ENCODE measurements at places on chromosomes 13 and 19. TPM values are rescaled to one million over a fixed set of nuclear protein-coding genes. Genes with fewer than 3 reads are reported as not detected.

- peak overlapping the region; percentile 97 for H3K27ac ChIP-seq
- H3K27me3 ChIP-seq = no peaks in the 10 kb centered on the region
- peak; percentile 49 for DNase-seq
- peaks cover 91% of the 10 kb centered on the region for H3K4me1 ChIP-seq
- no peaks in the 10 kb centered on the region for H3K36me3 ChIP-seq
Observed at GRCh38 chr19:13058951-13059660, 43.6 kb downstream of the LYL1 start.

DNA sequence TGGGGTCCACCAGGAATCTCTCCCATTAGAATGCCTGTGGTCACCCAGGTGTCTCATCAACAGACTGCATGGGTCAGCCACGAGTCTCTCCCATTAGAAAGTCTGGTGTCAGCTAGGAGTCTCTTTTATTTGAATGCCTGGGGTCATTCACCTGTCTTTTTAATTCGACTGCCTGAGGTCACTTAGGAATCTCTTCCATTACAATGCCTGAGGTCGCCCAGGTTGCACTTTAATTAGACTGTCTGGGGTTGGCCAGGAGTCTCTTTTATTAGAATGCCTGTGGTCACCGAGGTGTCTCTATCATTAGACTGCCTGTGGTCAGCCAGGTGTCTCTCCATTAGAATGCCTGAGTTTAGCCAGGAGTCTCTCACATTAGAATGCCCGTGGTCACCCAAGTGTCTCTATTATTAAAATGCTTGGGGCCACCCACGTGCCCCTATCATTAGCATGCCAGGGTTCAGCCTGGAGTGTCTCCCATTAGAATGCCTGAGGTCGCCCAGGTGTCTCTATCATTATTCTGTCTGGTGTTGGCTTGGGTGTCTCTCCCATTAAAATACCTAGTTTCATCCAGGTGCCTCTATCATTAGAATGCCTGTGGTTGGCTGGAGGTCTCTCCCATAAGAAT, 1474.3 kb downstream of the UQCRFS1 start:
- H3K27ac ChIP-seq = no peak overlapping the region
- DNase-seq = no peak
- no peaks in the 10 kb centered on the region for H3K27me3 ChIP-seq
- H3K4me1 ChIP-seq = no peaks in the 10 kb centered on the region

DNA sequence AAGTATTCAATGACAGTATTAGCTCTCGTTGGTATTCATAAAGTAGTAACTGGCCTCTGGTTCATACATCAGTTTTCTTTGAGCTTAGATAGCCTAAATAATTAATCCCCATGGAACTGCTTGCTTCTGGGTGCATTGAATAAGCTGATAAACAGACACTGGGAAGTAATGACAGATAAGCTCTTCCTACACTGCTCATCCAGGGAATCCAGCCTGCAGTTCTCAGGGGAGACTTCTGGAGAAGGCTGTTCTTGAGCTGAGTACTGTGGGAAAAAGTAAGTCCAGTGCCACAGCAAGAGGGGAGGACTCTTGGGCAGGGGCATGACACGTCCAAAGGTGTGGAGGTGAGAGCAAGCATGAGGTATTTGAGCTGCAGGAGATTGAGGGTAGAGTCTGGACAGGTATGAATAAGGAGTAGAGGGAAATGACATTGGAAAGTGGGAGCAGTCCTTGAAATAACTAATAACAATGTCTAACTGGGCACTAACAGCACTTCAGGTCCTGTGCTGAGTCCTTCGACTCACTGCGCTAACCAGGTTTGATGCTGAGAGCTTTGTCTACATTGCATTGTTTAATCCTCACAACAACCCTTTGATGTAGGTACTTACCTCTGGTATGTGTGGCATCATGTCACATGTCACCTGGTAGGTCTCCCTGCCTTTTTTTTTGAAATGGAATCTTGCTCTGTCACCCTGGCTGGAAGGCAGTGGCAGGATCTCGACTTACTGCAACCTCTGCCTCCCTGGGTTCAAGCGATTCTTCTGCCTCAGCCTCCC, 7.2 kb downstream of the GARRE1 start:
- H3K36me3 ChIP-seq = no peaks in the 10 kb centered on the region
- H3K27me3 ChIP-seq = no peaks in the 10 kb centered on the region
- no peak for DNase-seq
- no peak overlapping the region for H3K4me3 ChIP-seq

Gene SRRM5
- total RNA-seq = 0.20 TPM

- DNase-seq = no peak
- H3K27me3 ChIP-seq = peaks cover 100% of the 10 kb centered on the region
- H3K36me3 ChIP-seq = no peaks in the 10 kb centered on the region
- H3K4me3 ChIP-seq = peak overlapping the region; percentile 17
- H3K27ac ChIP-seq = no peak overlapping the region
- no peaks in the 10 kb centered on the region for H3K4me1 ChIP-seq
Observed at GRCh38 chr13:27960362-27961226, 8.5 kb downstream of the CDX2 start.

- no peaks in the 10 kb centered on the region for H3K36me3 ChIP-seq
- peak overlapping the region; percentile 54 for H3K4me3 ChIP-seq
- H3K27ac ChIP-seq = peak overlapping the region; percentile 29
- DNase-seq = no peak
- peaks cover 22% of the 10 kb centered on the region for H3K4me1 ChIP-seq
- peaks cover 10% of the 10 kb centered on the region for H3K27me3 ChIP-seq
Observed at GRCh38 chr13:102400675-102401145, 1.1 kb downstream of the FGF14 start.

DNA sequence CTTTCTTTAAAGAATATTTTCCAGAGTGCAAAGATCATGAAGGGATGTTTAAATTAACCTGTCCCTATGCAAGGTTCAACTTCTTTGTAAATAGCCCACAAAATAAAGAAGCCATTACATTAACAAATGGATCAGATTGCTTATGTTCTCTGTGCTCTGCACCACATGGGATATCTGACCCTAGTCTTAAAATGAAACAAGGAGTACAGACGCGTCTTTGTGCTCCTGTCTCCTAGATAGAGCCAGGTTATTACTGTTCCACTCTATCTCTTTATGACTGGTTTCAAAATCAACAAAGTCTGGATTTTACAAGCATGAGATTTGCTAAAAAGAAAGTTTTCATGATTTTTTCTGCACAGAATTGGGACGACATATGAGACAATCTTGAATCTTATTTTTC, 339.4 kb downstream of the KLF12 start:
- H3K36me3 ChIP-seq = no peaks in the 10 kb centered on the region
- no peak for DNase-seq
- H3K4me1 ChIP-seq = no peaks in the 10 kb centered on the region
- no peak overlapping the region for H3K4me3 ChIP-seq
- H3K27ac ChIP-seq = no peak overlapping the region
- H3K27me3 ChIP-seq = no peaks in the 10 kb centered on the region

DNA sequence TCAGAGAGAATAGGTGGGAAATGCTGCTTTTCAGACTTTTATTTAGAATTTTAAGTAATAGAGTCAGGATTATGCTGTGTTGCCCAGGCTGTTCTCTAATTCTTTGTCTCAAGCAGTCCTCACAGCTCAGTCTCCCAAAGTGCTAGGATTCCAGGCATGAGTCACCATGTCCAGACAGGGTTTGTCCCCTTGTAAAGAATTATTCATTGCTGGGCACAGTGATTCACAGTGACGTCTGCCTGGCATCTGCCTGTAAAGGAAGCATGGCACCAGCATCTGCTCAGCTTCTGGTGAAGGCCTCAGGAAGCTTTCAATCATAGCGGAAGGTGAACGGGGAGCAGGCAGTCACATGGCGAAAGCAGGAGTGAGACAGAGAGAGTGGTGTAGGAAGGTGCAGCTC, 17.7 kb downstream of the ZNF763 start:
- no peaks in the 10 kb centered on the region for H3K4me1 ChIP-seq
- DNase-seq = no peak
- no peaks in the 10 kb centered on the region for H3K36me3 ChIP-seq
- H3K27me3 ChIP-seq = no peaks in the 10 kb centered on the region

- no peaks in the 10 kb centered on the region for H3K4me1 ChIP-seq
- no peak for DNase-seq
- no peak overlapping the region for H3K27ac ChIP-seq
- no peaks in the 10 kb centered on the region for H3K27me3 ChIP-seq
- H3K36me3 ChIP-seq = no peaks in the 10 kb centered on the region
Observed at GRCh38 chr19:30379841-30380610, 7.8 kb downstream of the ZNF536 start.

GRCh38 chr13:69935043-69935442, 172.6 kb upstream of the ATXN8OS start:
- no peaks in the 10 kb centered on the region for H3K4me1 ChIP-seq
- H3K36me3 ChIP-seq = no peaks in the 10 kb centered on the region
- no peaks in the 10 kb centered on the region for H3K27me3 ChIP-seq
- H3K4me3 ChIP-seq = no peak overlapping the region
- no peak overlapping the region for H3K27ac ChIP-seq
- no peak for DNase-seq

DNA sequence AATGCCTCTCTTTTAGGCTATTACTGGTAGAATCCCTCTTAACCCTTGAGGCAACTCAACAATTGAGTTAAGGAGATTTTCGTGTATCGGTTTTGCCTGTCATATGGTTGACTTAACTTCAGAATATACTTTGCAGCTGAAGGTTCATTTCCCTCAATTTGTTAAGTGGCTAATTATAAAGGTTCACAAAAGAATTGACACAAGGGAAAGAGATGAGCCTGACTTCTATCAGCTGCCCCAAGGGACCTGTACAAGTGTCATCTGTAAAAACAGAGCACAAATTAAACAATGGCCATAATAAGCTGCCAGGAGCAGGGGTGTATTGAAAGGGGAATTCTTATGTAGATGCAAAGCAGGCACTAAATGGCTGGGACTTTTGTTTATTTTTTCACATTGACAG, 334.8 kb upstream of the OBI1 start:
- no peaks in the 10 kb centered on the region for H3K36me3 ChIP-seq
- DNase-seq = no peak
- no peaks in the 10 kb centered on the region for H3K4me1 ChIP-seq
- no peak overlapping the region for H3K4me3 ChIP-seq
- no peaks in the 10 kb centered on the region for H3K27me3 ChIP-seq

Gene PRSS57
- total RNA-seq = not detected

DNA sequence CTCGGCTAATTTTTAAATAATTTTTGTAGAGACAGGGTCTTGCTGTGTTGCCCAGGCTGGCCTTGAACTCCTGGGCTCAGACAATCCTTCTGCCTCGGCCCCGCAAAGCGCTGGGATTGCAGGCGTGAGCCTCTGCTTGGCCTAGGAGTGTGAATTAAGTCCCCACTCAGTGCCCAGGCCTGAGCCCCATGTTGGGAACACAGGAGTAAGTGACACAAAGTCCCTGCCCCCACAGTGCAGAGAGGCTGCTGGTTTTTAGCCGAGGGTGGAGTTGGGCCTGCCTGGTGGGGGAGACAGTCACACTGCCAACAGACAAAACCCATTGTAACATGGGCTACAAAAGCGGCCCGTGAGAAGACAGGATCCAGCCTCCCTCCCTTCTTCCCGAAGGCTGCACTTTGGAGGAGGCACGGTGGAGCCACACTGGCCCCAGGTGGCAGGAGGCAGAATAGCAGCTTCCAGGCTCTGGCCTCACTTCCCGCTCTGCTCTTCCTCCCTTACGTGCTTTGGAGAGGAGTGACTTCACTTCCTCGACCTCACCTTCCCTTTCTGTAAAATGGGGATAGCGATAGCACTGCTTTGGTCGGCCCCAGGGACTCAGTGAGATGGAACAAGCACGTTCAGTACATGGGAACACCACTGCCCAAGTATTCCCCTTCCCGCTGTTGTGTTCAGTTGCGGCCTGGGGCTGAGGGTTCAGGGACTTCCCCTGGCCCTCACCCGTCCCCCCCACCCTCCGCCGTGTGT, 15.2 kb upstream of the EHD2 start:
- H3K4me3 ChIP-seq = no peak overlapping the region
- H3K27me3 ChIP-seq = no peaks in the 10 kb centered on the region
- H3K4me1 ChIP-seq = no peaks in the 10 kb centered on the region
- peak; percentile 45 for DNase-seq

Gene PET100
- 39.9 TPM for total RNA-seq

DNA sequence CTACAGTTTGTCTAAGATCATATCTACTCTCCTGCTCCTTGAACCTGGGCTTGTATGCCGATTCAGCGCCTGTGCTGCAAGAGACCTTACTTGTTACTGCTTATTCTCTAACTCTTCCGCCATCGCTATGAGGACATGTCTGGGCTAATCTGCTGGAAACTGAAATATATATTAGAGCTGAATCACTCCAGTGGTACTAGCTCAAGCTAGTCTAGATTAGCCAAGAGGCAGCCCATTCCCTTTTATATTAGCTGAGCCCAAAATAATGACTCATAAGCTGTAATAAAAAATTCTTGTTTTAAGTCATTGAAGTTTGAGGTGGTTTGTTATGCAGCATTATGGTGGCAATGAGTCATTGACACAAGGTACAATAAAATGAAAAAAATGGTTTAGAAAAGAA, 52.8 kb downstream of the SLC6A16 start:
- H3K4me3 ChIP-seq = no peak overlapping the region
- no peak for DNase-seq
- no peaks in the 10 kb centered on the region for H3K36me3 ChIP-seq
- no peaks in the 10 kb centered on the region for H3K27me3 ChIP-seq

DNA sequence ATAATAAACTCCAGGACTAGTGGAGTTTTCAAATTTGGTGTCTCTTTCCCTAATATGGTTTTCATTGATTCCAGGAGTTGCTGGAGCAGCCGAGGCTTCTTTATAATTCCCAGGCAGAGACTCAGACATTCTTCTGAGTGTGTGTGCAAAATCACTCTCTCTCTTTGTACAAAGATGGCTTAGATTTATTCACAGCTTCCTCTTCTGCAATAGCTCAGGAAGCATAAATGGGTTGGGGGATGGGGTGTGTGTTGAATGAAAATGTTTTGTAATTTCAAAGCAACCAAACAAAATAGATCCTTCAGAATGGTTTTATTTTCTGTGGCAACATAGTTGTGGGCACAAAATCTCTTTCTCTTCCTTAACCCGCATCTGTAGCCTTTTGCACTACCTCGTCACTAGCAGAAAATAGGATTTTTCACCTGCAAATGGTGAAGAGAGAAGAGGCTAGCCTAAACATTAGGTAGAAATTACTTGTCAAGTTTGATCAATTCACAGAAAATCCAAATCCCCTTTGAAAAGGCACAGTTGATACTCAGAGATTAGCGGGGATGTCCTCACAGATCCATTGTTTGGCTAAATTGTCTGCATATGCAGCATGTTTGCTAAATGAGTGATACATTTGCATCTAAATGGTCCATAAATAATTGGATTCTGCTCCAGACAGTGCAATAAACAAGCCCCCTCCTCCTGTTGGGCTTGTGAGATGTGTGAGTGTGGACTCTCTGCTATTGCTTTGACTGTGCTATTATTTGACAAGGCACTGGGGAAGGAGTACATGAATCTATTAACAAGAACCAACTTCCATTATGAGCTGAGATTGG, 66.7 kb downstream of the CBY2 start:
- H3K4me1 ChIP-seq = no peaks in the 10 kb centered on the region
- H3K4me3 ChIP-seq = no peak overlapping the region
- H3K36me3 ChIP-seq = no peaks in the 10 kb centered on the region
- H3K27ac ChIP-seq = no peak overlapping the region

- H3K36me3 ChIP-seq = peaks cover 6% of the 10 kb centered on the region
- no peak for DNase-seq
- H3K4me1 ChIP-seq = no peaks in the 10 kb centered on the region
- no peaks in the 10 kb centered on the region for H3K27me3 ChIP-seq
- H3K4me3 ChIP-seq = no peak overlapping the region
Observed at GRCh38 chr13:51444922-51445321, 7.9 kb downstream of the INTS6 start.

Gene FSTL3
- 977 TPM for total RNA-seq
